ENCODE measurements at places on chromosomes 2 and 18. TPM values are rescaled to one million over a fixed set of nuclear protein-coding genes. Genes with fewer than 3 reads are reported as not detected.

DNA sequence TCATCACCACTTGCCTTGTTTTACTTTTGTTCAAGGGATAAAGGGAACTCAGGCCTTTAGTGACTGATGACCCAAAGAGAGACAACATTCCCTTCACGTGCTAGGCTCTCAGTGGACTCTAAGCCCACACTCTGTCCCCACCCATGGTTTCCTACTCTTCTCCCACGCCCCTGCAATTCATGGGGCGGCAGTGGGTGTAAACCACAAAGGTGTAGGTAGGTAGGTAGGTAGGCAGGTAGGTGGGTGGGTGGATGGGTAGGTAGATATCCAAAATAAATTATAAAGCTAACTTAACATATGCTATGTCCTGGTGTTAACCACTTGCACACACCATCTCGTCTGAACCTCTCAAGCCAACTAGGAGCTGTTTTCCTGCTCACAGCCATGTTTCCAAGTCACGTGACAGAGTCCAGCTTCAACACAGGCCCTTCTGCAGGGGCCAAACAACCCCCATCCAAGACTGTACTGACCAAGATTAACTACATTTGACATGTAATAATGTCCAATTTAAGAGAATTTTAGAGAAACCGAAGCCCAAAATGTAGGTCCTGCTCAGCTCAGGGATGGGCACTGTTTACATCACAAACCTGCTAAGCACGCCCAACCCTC is 33.7 kb downstream of the DNMT3A start:
- DNase-seq, result no peak

DNA sequence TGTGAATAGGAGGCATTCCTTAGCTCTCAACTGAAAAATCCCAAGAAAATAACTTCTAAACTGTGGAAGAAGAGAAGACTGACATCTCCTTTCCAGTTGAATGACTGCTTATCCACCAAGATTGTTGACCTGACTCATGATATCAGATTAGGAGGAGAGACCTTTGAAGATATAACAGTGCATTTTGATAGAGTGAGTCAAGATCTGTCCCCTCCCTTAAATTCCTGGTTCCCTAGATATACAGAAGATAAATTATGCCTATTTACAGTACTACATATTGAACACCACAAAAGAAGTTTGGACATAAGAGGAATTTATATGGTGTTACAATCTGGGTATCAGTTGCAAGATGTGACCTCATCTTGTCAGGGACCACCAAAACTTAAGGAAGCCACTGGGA is 285.3 kb upstream of the ZSWIM2 start:
- no peak for DNase-seq

DNA sequence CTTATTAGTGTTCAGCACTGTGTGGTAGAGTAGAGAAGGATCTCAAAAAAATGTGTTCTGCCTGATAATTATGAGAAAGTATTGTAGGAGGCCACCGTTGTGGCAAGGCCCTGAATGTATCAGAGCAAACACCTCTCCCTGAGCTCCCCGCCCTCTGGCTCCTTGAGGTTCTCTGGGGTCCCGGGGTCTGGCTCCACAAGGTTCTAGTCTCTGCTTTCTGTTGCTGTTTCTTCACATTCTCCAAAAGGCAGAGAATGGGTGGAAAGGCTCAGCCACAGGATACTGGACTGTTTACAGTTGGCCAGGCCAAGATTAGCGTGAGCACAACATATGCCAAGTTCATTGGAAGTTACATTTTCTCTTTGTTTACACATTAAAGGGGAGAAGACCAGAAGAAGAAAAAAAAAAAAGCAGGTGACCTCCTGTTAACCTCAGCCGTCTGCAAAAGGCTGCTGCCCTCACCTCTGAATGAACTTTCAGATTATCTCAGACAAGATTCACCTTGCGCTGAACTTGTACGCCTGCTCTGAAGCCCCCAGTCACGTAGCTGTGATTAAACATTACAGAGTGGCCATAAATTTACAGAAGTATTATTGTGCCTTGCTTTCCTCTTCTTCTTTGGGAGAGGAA is 56.6 kb upstream of the CYP26B1 start:
- no peak for DNase-seq

DNA sequence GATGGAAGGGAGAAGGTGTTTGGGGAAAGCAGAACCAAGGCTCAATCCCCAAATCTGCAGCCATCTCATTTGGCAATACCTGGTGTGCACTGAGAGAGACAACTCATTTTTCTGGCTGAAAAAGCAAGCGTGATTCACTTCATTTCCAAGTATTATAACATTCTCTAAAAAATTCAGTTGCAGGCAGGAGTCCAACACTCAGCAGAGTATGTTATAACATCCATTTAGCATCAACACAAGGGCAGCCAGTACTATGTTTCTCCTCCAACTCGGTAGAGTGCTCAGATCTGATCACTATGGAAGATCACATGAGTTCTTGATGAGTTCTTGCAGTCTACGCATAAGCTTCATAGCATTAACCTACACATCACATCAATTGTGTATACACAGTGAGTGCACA is 99.4 kb upstream of the PID1 start:
- no peak for DNase-seq

- DNase-seq, result no peak
These were observed 5.9 kb downstream of the ZNF532 start for GRCh38 chr18:58870621-58871020.

DNA sequence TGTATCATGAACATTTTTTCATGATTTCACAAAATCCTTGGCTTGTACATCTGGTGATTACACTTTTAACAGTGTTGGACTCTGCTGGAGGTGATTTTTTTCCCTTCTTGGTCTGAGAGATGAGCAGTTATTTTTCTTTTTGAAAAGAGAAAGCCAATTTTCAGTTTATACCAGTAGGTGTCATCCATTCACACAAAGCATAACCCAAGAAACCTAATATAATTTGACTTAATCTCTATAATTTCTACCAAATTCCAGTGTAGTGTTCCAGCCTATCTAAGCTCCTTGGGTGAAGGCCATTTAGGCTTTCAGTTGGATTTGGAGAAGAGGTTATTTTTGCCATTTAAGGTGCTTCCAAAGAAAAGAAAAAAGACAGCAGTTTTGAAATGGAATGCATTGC is 7.7 kb upstream of the ICOS start:
- no peak for DNase-seq

Gene SCN9A
- 7.8 TPM for total RNA-seq

Gene NLRC4
- total RNA-seq, result 0.78 TPM

Gene TCF23
- not detected for total RNA-seq

Gene PKDCC
- total RNA-seq, result 198 TPM
